ENCODE measurements at places on chromosomes 12 and 14.

GRCh38 chr14:58805057-58805456 lies 167.3 kb downstream of the DACT1 start:
- no peak for DNase-seq

GRCh38 chr14:99214701-99215100 lies 57.3 kb downstream of the BCL11B start:
- no peak for DNase-seq

- no peak for DNase-seq
These were observed 19.5 kb downstream of the TTC9 start for GRCh38 chr14:70660967-70661893.

- no peak for DNase-seq
These were observed 12.3 kb upstream of the EPYC start for GRCh38 chr12:91017043-91017442.

DNA sequence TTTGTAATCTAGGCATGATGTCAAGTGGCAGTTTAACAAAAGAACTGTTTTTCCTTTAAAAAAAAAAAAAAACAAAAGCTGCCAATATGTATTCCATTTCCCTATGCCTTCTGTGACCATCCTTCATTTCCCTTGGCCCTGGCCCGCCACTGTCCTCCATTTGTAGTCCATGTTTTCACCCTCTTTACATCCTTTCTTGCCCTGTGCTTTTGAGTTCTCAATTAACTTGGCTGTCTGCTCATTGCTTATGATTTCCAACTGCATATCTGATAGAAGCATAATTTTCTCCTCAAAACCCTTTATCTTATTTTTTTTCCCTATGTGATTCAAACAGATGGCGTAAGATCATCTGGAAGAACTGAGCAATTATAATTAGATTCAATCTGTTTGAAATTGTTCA lies 297.5 kb downstream of the NAV3 start:
- no peak for DNase-seq

GRCh38 chr12:75783093-75783877 lies 248.3 kb downstream of the PHLDA1 start:
- no peak for DNase-seq

DNA sequence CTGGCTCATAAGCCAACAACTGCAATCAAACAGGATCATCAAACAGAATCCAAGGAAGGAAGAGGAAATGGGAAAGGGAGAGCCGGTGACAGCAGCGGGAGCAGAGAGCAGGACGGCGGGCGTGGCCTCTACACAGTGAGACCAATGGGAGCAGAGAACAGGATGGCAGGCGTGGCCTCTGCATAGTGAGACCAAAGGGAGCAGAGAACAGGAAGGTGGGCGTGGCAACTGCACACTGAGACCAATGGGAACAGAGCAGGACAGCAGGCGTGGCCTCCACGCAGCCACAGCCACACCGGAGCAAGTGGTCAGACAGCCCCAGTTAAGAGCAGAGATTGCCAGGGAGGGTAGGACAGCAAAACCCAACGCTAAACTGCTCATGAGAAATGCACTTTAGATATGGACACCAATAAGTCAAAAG lies 16.4 kb downstream of the LRCOL1 start:
- peak; percentile 86 for DNase-seq

DNA sequence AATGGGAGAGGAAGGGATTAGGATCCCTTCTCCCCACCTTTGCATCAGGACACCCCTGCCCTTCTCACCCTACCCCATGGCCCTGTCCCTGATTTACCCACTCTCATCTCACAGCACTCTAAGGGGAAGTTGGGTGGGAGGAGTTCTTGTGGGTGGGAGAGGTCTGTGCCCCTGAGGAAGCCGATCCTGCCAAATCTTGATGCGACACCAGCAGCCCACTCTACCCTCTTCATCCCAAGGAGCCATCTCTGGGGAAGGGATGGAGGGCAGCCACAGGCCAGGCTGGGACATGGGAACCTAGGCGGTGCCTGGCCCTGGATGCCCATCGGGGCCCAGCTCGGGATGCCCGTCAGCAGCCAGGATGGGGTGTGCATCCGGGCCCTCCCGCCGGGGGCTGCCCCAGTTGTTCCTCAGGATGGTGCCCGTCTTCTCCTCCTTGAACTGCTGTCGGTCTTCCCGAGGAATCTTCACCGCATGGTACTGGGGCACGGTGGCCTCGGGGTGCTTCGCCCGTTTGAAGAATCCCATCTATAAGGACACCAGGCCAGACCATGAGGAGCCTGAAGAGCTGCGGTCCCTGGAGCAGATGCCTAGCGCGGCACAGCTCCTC lies 22.8 kb downstream of the ITGA7 start:
- DNase-seq, result no peak

DNA sequence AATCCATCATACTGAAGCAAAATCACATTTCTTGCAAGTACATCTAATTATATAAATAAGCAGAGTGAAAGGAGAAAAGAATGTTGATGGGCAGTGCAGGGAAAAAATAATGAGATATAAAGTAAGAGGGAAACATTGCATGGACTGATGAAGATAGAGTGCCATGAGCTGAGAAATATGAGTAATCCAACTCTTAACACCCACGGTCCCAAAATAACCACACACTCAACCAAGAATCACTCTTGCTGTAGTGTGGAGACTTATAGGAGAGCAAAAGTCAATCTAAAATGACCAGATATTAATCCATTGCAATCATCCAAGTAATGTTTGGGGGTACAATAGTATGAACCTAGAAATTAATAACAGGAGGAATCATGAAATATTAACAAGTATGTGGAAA lies 40.2 kb downstream of the MYF5 start:
- no peak for DNase-seq

GRCh38 chr12:15848606-15849005 lies 33.6 kb upstream of the STRAP start:
- DNase-seq, result no peak

GRCh38 chr12:99138393-99138792 lies 493.3 kb downstream of the APAF1 start:
- no peak for DNase-seq

DNA sequence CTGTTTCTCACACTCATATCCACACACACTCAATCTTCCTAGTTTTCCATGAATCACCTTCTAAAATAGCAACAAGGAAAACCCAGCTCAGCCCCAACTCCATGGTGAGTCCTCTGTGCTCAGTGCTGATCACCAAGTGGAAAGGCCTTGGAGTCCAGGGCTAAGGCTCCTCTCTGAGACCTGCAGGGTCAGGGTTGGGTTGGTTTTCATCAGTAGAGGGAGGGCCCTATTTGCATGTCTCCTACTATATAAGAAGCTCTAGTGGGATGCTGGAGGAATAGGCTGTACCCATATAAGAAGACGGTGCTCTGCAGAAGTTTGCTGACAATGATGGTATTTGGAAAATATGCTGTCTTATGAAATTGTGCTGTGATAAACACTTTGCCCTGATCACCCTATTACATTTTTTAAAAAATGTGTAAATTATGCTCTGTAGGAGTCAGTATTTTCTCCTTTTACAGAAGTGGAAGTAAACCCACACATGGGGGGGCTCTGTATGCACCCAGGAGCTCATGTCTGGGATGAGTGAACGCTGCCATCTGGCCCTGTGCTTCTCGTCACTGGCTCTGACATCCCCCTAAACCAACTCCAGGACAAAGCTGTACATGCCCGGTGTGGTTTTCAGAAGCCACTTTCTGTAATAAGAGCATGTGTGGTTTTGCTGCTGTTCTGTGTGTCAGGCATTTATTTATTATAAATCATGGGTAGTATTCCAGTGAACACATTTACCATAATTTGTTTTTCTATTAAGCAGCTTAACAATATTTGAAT lies 536.3 kb downstream of the TMEM121 start:
- no peak for DNase-seq

DNA sequence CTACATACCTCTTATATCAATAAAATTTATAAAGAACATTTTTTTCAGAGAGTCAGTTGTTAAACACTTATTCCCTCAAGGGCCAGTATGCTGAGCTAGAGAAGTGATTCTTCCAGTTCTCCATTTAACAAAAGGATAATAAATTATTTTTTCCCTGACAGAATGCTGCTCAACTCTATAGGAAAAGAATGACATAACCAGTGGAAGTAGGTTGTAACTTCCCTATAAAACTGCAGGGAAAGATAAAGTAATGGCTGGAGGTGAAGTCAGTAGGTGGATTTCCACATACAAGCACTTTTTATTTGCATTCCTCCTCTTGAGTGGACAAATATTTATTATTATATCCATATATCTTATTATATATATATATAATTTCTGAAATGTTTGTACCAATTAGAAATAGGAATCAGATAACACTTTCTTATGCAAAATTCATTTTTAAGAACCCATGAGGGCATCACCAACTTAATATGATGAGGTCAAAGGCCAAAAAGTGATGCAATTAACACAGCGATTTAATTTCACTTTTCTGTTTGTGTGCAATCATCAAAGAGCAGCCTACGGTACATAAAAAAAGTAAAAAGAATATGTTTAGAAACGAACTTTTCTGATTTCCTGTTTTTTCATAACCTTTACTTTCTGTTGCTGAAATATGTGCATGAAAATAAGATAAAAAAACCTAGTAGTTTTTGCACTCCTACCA lies 175.3 kb downstream of the PRKD1 start:
- DNase-seq, result no peak

DNA sequence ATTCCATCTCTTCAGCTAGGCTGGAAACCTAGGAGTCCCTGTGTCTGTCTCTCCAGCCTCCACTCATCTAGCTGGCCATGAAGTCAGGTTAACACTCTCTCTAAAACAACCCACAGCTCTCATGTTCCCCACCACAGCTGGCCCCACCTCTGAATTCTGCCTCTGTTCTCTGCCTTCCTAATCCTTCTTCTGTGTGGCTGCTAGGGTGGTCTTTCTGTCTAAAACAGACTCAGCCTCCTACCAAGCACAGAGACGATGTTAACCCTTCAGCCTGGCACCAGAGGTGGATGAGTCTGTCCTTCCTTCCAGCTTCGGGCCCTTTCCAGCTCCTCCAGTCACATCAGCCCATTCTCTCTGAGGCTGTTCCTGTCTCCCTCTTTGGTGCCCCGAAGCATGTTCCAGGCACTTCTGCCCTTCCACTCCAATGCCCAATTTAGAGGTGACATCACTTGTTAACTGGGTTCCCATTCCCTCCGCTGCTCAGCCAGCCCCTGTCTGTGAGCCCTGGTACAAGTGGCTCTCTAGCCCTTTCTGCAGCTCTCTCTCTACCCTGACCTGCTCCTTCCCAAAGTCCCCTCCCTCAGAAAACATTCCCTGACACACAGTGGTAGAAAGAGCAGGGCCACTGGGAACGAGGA lies 9.1 kb downstream of the FIGNL2 start:
- DNase-seq, result no peak

DNA sequence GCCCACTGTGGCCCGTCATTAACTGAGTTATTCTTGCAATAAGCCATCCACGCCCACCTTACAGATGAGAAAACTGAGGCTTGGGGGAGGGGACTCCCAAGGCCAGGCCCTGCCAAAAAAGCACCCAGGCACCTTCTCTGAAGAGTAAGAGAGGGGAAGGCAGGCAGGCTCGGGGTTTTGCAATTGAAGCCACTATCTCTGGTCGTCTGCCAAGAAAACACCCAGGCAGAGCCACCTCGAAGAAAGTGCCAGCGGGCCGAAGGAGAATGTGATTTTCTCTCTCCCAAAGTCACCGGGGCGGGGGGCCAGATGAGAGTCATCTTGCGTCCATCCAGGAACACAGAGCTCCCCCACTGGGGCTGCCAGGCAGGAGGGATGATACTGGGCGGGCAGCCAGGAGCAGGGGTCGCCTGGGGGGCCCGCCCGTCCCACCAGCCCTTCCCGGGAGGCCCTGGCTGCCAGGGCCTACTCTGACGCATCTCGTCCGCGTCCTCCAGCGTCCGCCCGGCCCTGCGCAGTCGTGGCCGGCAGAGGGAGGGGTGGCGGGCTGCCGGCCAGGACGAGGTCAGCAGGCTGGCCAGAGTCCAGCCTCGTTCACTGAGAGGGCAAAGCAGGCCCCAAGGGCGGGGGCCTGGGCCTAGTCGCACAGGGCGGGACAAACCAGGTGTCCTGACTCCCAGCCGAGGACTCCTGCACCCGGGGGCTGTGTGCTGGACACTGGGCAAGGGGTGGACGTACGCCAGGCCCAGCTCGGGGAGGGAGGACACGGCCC lies 74.3 kb downstream of the RFLNA start:
- DNase-seq, result peak; percentile 87

- no peak for DNase-seq
These were observed 151.0 kb upstream of the ATP2B1 start for GRCh38 chr12:89859508-89860220.

GRCh38 chr12:110074089-110074488 lies 25.8 kb upstream of the C12orf76 start:
- no peak for DNase-seq

- no peak for DNase-seq
These were observed 2.9 kb upstream of the RTL1 start for GRCh38 chr14:100906420-100906819.

- DNase-seq, result no peak
These were observed 2.0 kb downstream of the PELI2 start for GRCh38 chr14:56120091-56120691.

- DNase-seq, result no peak
These were observed 21.7 kb downstream of the ZDHHC22 start for GRCh38 chr14:77119851-77120250.

DNA sequence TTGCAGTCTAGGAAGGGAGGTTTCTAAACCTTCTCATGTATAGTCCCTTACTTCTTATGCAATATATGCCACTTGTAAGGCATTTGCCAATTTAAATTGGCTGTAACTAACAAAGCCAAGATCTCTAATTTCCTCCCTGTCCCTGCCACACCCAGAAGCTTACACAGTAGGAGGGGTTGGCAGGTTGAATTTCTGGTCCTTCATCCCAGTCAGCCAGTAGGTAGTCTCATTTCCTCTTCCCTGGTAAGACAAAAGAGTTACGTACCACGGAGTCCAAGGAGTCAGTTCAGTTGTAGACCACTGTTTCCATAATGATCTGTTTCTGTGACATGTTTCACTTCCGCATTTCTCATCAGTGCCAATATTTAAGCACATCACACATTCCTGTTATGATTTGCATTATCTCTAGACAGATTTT lies 47.0 kb upstream of the PLBD1 start:
- no peak for DNase-seq

DNA sequence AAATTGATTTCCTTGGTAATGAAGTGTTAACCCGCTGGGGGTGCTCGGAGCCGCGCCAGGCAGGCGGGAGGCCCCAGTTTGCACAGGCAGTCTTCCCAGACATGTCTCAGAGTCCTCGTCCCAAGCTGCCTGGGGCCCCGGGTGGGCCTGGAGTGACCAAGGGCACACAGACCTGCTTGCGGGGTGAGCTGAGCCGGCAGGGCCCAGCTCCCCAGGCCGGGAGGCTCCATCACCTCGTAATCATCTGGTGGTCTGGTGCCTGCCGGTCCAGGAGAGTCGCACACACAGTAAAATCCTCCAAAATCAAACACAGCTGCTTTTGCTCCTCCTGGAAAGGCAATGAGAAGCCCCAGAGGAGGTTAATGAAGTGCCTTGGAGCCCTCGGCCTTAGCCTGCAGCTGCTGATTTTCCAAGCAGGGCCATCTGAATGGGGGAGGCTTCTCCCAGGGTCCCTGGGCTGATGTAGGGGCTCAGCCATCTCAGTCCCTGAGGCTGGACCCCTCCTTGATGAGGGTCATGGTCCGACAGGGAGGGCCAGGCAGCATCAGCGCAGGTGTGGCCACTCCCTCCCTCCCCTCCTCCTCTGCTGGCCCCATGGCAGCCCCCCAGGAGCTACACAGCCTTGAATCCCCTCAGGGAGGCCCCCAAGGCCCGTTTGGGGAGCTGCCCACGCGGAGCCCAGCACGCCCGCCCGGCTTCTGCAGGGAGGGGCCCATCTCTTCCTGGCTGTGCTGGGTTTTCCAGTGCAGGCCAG lies 39.4 kb upstream of the FBRSL1 start:
- peak; percentile 90 for DNase-seq

GRCh38 chr14:75022655-75023054 lies 19.9 kb downstream of the EIF2B2 start:
- no peak for DNase-seq

- no peak for DNase-seq
These were observed 194.2 kb downstream of the ADGRD1 start for GRCh38 chr12:131147894-131148293.

- no peak for DNase-seq
These were observed 206.3 kb upstream of the NOS1 start for GRCh38 chr12:117567644-117568216.
